Natural killer cell (primary cell): ENCODE measurements at places on chromosomes 11 and 22.

- H3K27me3 ChIP-seq = no peaks in the 10 kb centered on the region
- H3K27ac ChIP-seq = no peak overlapping the region
Observed at GRCh38 chr11:9138133-9138453, 46.7 kb upstream of the SCUBE2 start.

DNA sequence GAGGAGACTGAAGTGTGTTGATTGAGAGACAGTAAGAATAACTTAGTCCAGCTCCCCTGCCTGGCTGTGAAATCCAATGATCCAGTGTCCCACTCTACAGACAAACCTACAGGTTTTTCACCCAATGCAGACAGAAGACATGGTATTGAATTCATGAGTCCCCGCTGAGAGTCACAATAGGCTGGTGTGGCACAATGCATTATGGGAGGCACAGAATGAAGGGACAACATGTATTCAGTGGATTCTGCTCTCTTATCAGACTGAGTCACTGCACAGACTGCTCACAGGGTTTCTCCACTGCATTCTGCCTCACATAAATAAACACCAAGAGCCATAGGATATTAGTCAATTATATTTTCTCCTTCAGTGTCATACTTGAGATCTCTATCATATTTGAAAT is 55.2 kb upstream of the TOP3B start:
- H3K27ac ChIP-seq = peak overlapping the region; percentile 26
- no peaks in the 10 kb centered on the region for H3K27me3 ChIP-seq
- H3K4me3 ChIP-seq = no peak overlapping the region
- no peaks in the 10 kb centered on the region for H3K36me3 ChIP-seq
- DNase-seq = no peak

GRCh38 chr11:1522081-1522424 is 35.5 kb upstream of the MOB2 start:
- H3K27ac ChIP-seq = no peak overlapping the region
- H3K27me3 ChIP-seq = no peaks in the 10 kb centered on the region
- H3K4me3 ChIP-seq = no peak overlapping the region
- DNase-seq = no peak

GRCh38 chr22:45058622-45058912 is 48.8 kb upstream of the PHF21B start:
- H3K4me1 ChIP-seq = no peaks in the 10 kb centered on the region
- no peak for DNase-seq
- no peak overlapping the region for H3K4me3 ChIP-seq
- no peaks in the 10 kb centered on the region for H3K36me3 ChIP-seq

GRCh38 chr11:132238331-132238866 is 868.0 kb downstream of the NTM start:
- H3K4me1 ChIP-seq = no peaks in the 10 kb centered on the region
- no peak overlapping the region for H3K27ac ChIP-seq
- no peaks in the 10 kb centered on the region for H3K36me3 ChIP-seq
- H3K4me3 ChIP-seq = no peak overlapping the region

GRCh38 chr11:43377389-43377788 is 18.7 kb downstream of the TTC17 start:
- H3K4me1 ChIP-seq = no peaks in the 10 kb centered on the region
- no peak overlapping the region for H3K27ac ChIP-seq
- no peak for DNase-seq
- no peak overlapping the region for H3K4me3 ChIP-seq
- H3K27me3 ChIP-seq = no peaks in the 10 kb centered on the region
- peaks cover 20% of the 10 kb centered on the region for H3K36me3 ChIP-seq

DNA sequence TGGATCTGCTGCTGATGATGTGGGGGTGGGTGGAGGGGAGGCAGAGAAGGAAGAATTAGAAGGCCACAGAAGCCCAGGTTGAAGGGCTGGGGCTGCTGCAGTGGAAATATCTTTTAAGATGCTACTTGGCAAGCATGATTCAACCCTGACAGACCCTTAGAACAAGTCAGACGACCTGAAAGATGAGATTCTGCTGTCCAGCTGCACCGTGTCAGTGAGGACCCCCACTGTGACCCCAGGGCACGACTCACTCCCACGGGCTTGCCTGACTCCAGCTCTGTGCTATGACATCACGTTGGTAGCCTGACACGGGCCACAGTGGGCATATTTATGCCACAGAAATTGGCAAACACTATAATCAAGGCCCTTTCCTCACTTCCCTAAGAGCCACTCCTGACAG is 36.0 kb downstream of the LRFN4 start:
- H3K4me3 ChIP-seq = no peak overlapping the region
- no peaks in the 10 kb centered on the region for H3K36me3 ChIP-seq
- no peak for DNase-seq
- no peaks in the 10 kb centered on the region for H3K4me1 ChIP-seq
- no peak overlapping the region for H3K27ac ChIP-seq
- H3K27me3 ChIP-seq = no peaks in the 10 kb centered on the region

DNA sequence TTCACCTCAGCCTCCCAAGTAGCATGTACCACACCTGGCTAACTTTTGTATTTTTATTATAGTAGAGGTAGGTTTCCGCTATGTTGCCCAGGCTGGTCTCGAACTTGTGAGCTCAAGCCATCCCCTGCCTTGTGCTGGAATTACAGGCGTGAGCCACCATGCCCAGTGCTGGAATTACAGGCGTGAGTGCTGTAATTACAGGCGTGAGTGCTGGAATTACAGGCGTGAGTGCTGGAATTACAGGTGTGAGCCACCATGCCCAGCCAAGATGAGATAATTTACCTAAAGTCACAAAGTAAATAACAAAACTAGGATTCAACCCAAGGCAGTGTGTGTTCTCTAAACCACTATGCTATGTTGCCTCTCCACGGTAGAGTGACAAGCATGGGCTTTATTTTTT is 3.6 kb upstream of the UBXN1 start:
- H3K27me3 ChIP-seq = peaks cover 6% of the 10 kb centered on the region
- no peak overlapping the region for H3K27ac ChIP-seq
- peaks cover 6% of the 10 kb centered on the region for H3K36me3 ChIP-seq
- H3K4me1 ChIP-seq = peaks cover 19% of the 10 kb centered on the region
- DNase-seq = no peak
- H3K4me3 ChIP-seq = no peak overlapping the region

DNA sequence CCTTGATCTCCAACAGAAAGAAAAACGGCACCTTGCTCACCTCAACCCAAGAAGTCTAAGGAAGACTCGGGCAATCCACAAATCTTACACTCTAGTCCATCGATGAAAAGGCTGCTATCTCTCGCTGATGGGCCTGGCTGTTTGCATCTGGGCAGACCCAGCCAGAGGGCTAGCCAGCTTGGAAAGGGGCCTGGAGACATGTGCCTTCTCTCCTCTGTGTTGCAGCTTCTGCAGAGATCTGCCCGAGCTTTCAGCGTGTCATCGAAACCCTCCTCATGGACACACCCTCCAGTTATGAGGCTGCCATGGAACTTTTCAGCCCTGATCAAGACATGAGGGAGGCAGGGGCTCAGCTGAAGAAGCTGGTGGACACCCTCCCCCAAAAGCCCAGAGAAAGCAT is 3.2 kb downstream of the SCGB1A1 start:
- DNase-seq = no peak
- no peak overlapping the region for H3K27ac ChIP-seq
- no peaks in the 10 kb centered on the region for H3K27me3 ChIP-seq

DNA sequence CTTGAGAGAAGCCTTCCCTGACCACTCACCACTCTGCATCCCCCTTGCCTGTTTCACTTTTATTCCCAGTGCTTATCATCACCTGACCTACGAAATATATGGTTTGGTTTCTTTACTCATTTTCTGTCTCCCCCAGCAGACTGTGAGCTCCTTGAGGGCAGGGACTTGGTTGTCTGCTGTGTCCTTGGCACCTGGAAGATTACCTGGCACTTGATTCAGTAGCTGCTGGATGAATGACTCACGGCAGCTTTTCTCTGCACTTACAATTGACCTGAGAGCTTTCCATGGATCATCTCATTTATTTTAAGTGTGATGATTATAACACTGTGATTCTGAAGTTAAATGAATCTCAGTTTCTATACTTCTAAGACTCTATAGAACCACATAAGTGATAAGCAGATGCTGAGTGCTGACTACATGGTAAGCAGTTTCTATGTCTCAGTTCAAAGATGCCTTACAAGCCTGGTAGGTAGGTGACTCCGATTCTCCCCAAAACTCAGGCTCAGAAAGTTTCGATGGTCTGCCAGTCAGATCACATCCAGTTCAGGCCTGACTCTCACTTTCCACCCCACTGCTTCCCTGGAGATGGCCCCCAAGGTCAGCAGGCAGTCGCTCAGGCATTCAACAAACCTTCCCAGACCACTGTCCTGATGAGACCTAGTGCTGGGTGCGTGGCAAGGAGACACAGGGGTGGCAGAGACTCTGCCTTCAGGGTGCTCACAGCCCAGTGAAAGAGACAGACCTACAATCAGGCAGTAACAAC is 11.6 kb downstream of the IL2RB start:
- H3K4me3 ChIP-seq = no peak overlapping the region
- H3K4me1 ChIP-seq = peaks cover 99% of the 10 kb centered on the region
- peaks cover 99% of the 10 kb centered on the region for H3K36me3 ChIP-seq
- DNase-seq = no peak

- no peak overlapping the region for H3K4me3 ChIP-seq
- no peaks in the 10 kb centered on the region for H3K4me1 ChIP-seq
- H3K36me3 ChIP-seq = no peaks in the 10 kb centered on the region
- no peak overlapping the region for H3K27ac ChIP-seq
- H3K27me3 ChIP-seq = no peaks in the 10 kb centered on the region
Observed at GRCh38 chr11:120817158-120817557, 206.7 kb upstream of the TBCEL start.
